ENCODE measurements at places on chromosomes 7 and 10.
A peak's percentile ranks its signal among the peaks of the same experiment; 100 is the strongest.

- no peak for DNase-seq
Observed at GRCh38 chr7:38600741-38601140, 30.4 kb downstream of the AMPH start.

GRCh38 chr7:98399890-98400541, 874 bp downstream of the BAIAP2L1 start:
- DNase-seq: no peak

DNA sequence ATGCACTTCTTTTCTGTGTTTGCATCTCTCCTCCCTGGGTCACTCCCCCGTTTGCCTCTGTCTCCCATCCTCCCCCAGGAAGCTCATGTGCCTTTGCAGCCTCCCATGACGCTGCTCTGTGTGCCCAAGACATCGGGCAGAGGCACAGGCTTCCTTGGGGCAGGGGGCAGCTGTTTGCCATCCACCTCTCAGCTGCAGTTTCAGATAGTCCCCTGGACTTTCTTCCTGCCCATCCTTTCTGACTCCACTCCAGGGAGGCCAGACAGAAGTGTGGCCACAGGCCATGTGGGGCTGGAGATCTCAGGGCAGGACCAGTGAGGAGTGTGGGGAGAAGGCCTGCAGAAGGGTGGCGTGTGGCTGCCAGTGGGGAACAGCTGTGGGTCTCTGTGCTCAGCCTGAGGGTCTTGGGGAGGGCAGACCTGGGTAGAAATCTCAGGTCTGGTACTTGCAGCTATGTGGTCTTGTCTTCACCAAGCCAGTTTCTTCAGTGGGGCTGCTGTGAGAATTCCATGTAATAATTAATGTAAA, 10.6 kb upstream of the SAMD8 start:
- DNase-seq: no peak

GRCh38 chr10:131964298-131964697, 17.4 kb downstream of the BNIP3 start:
- no peak for DNase-seq

DNA sequence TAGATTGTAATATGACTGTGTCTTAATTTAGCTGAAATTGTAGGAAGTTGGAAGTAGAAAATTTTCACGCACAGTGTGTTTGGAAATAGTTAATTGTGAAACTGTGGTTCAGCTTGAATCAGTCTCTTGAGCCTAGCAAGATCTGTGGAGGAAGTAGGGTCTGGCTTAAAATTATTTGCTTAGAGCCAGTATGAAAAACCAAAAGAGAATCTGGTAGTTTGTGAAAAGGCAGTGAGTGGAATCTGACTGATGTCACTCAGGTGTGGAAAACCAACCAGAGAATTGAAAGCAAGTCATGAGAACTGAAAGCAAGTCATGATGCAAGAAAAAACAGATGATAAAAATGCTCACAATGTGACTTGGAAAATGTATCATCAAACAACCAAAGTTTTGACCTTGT, 11.5 kb downstream of the LIPJ start:
- DNase-seq: no peak

DNA sequence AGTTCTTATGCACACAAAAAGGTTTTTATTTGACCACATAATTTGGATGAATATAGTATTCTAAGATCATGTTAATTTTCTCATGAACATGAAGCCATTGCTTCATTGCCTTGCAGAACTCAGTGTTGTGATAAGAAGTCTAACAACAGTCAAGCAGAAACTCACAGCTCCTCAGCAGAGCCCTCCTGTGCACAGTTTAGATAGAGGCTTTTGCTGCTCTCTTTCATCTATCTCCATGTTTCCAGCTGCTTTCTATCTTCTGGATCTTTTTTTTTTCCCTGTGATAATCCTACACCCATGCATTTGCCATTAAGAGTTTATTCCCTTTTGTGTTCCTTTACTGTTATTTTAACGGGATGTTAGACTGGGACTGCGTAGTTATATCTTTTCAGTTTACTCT, 557.7 kb upstream of the LRRTM3 start:
- no peak for DNase-seq

DNA sequence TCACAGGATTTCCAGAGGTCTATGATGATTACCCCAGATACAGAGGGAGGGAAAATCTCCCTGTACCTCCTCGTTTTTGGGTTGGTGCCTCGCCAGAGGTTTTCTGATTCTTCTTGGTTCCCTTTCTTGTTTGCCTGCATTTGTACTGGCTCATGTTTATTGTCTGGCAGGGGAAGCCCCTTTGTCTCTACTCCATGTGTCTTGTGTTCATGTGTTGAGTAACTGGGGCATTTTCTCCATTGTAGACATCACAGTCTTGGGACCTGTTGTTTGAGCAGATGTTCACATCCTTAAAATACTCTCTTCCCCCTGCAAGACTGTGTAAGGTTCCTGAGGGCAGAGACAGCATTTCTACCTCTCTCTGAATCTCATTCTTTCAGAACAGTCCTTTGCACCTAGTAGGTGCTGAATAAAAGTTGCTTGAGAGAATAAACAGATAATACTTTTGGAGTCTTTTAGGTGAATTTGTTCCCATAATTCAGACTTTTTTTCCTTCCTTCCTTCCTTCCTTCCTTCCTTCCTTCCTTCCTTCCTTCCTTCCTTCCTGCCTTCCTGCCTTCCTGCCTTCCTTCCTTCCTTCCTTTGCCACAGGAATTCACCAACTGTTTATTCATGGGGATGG, 25.1 kb downstream of the CDK14 start:
- peak; percentile 63 for DNase-seq

- DNase-seq: no peak
Observed at GRCh38 chr10:6211671-6212635, 9.2 kb downstream of the PFKFB3 start.

- no peak for DNase-seq
Observed at GRCh38 chr10:7243139-7243538, 167.7 kb downstream of the SFMBT2 start.

- DNase-seq: no peak
Observed at GRCh38 chr7:135553346-135553745, 4.4 kb upstream of the NUP205 start.

DNA sequence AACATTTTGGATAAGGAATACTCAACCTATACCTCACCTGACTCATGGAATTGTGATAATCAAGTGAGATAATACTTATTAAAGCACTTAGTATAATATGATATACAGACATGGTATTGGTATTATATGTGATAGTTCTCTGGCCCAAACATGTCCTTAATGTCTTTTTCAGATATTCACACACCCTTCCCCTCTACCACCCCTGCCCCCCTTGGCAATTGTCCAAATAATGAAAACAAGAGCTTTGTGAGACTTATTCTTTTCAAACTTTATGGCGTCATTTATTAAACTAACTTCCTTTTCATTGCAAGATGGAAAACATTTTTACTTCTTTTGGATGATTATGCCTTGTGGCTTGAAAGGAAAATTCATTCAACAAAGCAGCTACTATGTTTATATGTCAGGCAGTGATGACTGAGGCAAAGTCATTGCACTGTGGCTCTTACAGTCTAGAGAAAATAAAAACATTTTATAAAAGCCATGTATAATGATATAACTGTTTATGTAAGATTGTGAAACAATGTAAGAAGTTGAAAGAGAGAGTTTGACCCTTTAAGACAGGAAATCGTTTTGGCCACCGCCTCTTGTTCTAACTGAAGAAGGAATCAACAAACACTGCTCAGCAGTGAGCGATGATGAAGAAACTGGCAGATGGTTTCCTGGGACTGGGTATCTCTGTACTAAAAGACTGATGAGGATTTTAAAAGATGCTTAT, 27.4 kb downstream of the MINPP1 start:
- DNase-seq: no peak
